ENCODE measurements at places on chromosomes 11 and 22.
A peak's percentile ranks its signal among the peaks of the same experiment; 100 is the strongest.

DNA sequence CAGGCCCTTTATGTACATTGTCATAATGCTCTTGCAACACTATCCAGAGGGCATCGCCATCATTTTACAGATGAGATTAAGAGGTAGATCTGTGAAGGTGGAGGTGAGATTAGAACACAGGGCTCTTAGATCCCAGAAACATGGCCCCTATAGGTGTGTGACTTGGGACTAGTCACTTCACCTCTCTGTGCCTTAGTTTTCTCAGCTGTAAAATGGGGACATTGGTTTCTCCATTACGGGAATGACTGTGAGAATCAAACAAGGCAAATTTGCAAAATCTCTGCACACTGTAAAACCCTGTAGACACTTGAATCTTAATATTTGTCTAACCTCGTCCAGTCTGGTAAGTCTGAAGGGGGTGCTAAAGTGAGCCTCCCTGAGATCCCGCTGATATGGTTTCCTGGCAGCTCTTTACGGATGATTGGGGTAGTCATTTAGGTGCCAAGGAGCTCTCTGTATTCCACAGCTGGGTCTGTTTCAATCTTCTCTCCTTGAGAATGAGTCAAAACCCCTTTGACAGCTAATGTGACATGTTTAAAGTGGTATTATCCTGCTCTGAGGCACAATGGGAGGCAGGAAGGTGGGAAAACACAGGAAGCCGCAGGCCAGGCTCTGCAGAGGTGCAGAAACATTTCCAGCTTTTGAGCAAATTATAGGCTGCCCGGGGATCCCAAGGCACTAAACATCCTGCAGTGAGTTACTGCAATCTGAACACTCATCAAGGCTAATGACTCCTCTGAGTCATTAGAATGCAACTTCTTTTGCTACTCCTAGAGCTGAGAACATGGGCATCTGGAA lies 140.8 kb downstream of the CCDC81 start:
- no peak for DNase-seq

DNA sequence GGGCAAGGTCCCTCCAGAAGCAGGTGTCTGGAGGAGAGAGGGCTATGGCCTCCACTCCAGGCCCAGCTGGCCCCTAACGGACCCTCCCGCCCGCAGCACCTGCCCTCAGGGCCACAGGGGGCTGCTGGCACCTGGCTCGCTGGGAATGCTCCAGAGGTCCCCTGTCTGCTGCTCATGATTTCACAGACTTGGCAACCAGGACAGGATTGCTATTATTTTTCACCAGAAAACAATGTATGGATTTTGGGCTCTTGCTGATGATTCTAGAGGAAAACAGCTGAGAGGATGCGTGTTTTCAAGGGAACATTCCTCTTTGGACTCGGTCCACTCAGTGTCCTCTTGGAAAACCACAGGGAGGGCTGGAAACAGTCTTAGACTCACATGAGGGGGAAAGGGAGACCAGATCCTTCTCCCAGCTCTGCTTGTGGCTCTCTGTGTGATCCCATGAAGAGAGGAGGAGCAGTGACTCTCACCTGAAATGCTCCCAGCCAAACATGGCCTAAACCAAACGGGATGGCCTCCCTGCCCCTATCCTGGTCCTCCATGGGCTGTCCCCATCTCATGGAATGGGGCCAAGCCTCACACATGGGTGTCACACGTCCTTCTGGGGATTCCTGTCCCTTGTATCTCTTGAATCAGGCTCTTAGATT lies 15.8 kb downstream of the MYEOV start:
- peak; percentile 58 for DNase-seq

DNA sequence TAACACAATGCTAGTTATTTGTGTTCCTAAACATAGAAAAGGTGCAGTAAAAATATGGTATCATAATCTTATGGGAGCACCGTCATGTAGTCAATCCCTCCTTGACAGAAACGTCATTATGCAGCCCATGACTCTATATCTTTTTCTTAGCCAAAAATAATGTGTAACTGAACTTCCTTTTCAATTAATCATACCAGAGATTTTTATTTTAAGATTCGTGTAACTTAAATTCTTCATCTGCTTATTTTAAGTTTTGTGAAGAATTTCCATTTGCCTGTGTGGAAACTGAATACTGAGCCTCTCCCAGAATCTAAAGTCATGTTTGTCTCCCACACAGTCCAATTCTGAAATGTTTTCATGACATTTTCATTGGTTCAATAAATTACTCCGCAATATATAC lies 699.1 kb downstream of the KCNA4 start:
- no peak for DNase-seq

GRCh38 chr11:122517403-122518379 lies 137.8 kb upstream of the UBASH3B start:
- no peak for DNase-seq

DNA sequence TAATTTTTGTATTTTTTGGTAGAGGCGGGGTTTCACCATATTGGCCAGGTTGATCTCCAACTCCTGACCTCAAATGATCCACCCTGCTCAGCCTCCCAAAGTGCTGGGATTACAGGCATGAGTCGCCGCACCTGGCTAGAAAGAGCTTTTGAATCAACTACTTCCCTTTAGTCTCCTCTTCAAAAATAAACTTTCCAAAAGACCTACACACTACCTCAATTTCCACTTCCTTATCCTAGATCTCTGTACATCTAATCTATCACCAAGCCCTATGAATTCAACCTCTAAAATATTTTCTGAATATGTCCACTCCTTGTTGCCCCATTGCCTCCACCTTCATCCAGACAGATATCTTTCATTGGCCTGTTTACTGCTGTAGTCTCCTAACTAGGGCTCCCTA lies 13.1 kb upstream of the DDX6 start:
- DNase-seq, result no peak

- peak; percentile 81 for DNase-seq
Observed at GRCh38 chr11:406796-407650, 7.8 kb downstream of the SIGIRR start.

DNA sequence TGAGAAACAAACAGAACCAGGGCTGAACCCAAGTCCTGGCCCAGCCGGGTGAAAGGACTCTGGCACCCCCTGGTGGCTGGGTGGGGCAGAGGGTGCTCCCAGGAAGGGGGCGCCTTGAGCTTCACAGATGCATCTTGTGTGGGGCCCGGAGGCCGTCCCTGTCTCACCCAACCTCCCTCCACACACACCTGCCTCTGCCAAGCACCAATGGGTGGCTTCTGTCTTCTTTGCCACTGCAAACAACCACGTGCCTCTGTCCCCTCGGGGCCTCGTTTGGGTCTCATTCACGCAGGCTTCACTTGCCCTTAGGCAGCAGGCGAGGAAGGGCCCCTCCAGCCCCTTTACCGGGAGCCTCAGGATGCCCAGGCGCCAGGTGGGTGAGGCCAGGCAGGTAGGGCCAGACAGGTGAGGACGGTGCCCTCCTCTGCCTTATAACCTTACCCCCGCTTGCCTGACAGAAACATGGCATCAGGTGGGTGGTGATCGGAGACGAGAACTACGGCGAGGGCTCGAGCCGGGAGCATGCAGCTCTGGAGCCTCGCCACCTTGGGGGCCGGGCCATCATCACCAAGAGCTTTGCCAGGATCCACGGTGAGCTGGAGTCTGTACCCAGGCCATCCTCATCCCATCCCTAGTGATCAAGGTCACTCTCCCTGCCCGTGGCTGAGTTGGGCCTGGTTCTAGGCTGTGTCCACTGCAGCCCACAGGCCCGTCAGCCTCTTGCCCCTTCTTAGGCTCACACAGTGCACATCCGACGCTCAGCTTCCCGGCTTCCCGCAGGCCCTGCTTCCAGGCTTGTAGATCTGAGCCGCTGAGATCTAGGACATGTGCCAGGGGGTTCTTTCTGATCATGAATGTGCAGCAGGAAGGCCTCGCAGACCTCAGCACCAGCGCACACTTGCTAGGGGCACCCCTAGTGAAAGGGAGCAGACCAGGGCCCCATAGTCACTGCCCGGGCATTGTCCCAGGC lies 17.2 kb downstream of the POLR3H start:
- no peak for DNase-seq

Measured in left hindlimb (tissue), 1 donor.